ENCODE measurements at places on chromosomes 5 and 9. TPM values are rescaled to one million over a fixed set of nuclear protein-coding genes. Genes with fewer than 3 reads are reported as not detected.

Gene ARID3C
- not detected for polyA plus RNA-seq

Gene CFAP77
- not detected for polyA plus RNA-seq

Gene GFPT2
- polyA plus RNA-seq: 0.41 TPM

Gene SPINK4
- polyA plus RNA-seq: not detected

Gene STPG3
- polyA plus RNA-seq: not detected

Gene SUSD1
- polyA plus RNA-seq: 18.1 TPM

DNA sequence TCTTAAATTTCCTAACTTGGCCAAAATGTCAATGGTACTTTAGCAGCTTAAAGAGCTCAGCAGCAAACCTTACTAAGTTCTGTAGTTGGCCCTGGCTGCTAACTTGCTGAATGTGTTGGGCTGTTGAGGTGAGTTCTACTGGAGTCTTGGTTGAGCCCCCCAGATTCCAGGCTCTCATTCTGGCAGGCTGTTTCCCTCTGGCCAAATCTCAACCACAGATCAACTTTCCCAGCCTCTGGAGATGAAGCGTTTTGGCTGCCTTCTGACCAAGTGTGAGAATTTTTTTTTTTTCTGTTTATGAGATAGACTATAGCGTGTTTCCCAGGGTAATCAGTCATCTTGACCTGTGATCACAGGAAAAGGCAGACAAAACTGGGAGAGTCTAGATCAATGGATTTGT, 343.7 kb downstream of the EBF1 start:
- no peak for DNase-seq

- DNase-seq: peak; percentile 72
Measured at GRCh38 chr5:138641547-138642298, 66.5 kb upstream of the HSPA9 start.

DNA sequence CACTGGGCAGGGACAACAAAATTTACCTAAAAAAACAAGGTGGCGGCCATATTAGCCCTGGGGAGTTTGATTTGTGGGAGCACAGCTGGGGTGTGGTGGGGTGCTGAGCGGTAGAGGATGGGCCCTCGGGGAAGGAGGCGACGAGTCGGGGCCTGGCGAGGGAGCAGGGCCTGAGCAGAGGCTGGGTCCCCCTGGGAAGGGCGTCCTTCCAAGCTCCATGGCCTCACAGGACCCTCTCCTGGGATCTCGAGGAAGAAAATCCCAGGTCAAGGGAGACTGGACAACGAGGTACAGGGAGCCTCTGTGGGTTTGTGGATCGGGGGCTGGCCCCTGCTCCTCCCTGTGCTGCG, 165.5 kb downstream of the CACNA1B start:
- DNase-seq: no peak

- DNase-seq: no peak
Measured at GRCh38 chr5:154284433-154284832, 93.9 kb downstream of the GALNT10 start.

- no peak for DNase-seq
Measured at GRCh38 chr9:133642708-133643361, 6.7 kb downstream of the DBH start.
